ENCODE measurements at places on chromosomes 1 and 21.

GRCh38 chr1:210259561-210259960, 27.0 kb downstream of the SERTAD4 start:
- DNase-seq = no peak

- no peak for DNase-seq
Observed at GRCh38 chr1:78447086-78447485, 43.7 kb upstream of the PTGFR start.

GRCh38 chr1:15941899-15942660, 33.8 kb downstream of the ZBTB17 start:
- no peak for DNase-seq

- DNase-seq = no peak
Observed at GRCh38 chr1:109514846-109515245, 5.3 kb upstream of the AMIGO1 start.

Measured in chondrocyte (in vitro differentiated cells).